ENCODE measurements at places on chromosomes 4 and X.

DNA sequence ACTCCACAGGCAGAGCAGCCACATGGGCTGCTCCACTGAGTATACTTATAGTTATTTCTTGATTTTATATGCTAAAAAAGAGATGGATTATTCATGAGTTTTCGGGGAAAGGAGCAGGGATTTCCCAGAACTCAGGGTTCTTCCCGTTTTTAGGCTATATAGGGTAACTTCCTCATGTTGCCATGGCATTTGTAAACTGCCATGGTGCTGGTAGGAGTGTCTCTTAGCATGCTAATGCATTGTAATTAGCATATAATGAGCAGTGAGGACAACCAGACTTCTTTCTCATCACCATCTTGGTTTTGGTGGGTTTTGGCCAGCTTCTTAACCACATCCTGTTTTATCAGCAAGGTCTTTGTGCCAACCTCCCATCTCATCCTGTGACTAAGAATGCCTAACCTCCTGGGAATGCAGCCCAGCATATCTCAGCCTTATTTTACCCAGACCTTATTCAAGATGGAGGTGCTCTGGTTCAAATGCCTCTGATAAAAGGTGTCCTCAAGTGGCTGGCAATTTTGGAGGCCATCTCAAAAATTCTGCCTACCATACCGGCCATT is 213.0 kb upstream of the VEGFC start:
- no peak for DNase-seq

DNA sequence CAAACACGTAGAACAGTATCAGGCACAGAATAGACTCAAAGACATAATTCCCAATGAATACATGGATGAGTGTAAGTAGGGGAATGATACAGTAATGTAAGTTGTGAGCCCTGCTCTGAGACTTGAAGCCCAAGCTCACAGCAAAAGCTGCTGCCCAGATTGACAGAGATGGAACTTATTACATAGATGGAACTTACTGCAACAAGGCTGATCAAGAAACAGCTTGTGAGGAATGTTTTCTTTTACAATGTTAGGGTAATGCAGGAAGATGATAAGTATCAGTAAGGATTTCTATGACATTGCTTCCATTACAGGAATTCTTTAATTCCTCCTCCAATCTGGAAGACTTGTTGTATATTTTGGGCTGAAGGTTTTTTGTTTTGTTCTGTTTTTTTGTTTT is 278.4 kb downstream of the IL15 start:
- no peak for DNase-seq

- DNase-seq, result no peak
Measured at GRCh38 chr4:34619531-34620162, 1624.7 kb downstream of the ARAP2 start.

- DNase-seq, result no peak
Measured at GRCh38 chrX:129780441-129781105, 824 bp downstream of the SASH3 start.

Data from stimulated activated naive B cell treated with anti-CD40 and anti-IgM and Interleukin-4, amounts not matched to agents 10 μg/mL and 1 μg/mL and 100 μg/mL, for 72 hours (primary cell).